ENCODE measurements at places on chromosomes 12 and 14.

DNA sequence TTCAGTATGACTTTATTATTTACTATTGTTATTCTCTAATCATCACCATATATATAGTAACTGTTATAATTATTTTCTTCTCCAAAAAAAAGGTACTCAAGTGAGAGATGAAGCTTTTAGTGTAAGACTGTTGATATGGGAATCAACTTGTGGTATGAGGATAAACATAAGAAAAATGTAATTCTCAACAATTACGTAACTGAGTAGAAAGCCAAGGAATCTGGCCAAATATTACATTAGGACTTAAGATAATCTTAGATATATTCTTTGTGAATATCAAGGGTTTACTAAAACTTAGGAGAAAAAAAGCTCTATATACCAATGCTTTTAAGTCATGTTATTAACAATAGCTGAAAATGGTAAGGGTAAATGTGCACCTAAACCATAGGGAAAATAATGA is 13.3 kb downstream of the SENP1 start:
- DNase-seq: no peak

DNA sequence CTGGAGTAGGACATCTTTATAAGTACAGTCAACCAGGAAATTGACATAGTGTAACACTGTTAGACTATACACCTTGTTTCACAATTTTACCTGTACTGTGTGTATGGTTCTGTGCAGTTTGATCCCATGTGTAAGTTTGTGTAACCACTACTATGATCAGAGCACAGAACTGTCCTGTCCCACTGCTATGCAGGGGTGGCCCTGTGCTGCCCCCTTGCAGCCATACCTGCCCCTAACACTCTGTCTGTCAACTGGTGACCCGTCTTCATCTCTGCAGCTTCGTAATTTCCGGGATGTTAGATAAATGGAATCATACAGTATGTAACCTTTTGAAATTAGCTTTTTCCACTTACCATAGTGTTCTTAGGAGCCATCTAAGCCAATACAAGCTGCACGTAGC is 58.7 kb upstream of the RD3L start:
- DNase-seq: no peak

DNA sequence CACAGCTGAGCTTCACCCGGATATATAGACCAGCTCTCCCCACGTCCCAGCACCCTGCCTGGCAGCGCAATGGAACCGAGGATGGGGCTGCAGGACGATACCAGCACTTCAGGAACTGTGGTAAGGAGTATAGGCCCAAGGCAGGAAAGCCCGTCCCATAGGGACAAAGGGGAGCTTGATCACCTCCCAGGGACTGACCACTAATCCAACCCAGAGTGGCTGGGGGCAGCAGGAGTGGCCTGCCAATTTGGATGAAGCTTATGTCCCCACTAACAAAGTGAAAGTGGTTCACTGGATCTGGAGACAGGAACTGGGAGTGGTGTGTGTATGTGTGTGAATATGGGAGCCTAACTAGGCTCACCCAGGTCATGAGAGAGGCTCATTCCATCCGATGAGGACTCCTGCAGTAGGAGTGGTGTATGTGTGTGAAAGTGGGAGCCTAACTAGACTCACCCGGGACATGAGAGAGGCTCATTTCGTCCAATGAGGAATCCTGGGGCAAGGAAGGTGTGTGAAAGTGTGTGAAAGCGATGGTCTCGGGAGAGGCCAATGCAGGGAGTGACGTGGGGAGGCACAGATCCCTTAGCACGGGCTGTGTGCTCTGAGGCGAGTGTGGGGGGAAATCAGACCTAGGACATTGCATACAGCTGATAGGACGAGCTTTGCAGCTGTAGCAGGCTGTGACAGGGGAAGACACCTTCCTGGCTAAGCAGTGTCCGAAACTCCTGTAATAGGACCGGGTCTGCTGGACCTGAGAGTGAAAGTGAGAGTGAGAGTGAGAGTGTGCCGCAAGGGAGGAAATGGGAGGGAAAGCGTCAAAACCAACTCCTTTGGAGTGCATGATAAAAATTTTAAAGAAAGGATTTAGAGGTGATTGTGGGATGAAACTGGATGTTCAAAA is 25.7 kb downstream of the KLRK1 start:
- no peak for DNase-seq

GRCh38 chr12:64997858-64998257 is 123.2 kb downstream of the WIF1 start:
- no peak for DNase-seq

GRCh38 chr12:115638733-115639647 is 638.5 kb downstream of the MED13L start:
- DNase-seq: no peak

GRCh38 chr12:67881565-67881964 is 107.7 kb upstream of the IFNG-AS1 start:
- no peak for DNase-seq

DNA sequence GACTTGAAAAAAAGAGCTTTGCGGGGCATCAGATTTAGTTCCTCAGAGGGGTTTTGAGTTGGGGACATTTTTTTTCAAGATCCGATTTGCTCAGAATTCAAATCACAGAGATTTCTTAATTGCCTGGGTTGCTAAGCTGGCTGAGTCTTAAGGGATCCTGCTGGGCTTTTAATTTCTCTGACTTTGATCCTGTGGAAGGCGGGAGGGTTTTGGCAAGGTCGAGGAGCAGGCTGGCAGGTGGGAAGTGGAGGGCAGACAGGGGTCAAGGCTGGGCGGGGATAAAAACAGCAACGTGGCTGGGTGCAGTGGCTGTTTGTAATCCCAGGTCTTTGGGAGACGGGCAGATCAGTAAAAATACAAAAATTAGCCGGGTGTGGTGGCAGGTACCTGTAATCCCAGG is 33.5 kb upstream of the CCDC63 start:
- DNase-seq: no peak

DNA sequence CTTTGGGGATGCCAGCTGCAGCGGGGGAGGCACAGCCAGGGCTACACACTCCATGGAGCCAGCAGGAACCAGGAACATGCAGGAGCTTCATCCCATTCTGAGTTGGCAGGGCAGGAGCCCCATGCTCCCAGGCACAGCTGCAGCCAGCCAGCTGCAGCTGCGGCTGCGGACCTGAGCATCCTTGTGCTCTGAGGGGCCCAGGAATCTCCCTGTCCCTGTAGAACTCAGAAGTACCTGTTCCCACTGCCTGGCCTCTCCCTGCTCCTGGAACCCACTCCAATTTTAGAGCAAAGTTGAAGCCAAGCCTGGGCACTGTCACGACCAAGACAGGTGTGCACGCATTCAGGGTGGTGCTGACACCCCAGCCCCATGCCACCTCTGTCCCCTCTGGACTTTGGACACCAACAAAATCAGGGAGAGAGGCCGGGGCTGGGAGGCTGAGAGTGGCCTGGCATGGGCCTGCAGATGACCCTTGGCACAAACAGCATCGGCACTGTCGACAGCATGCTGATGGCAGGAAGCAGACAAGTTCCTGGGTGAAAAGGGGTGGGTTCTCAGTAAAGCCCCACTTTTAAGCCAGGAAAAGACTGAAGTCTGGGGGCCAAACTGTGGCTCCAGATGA is 257.3 kb upstream of the LRFN5 start:
- DNase-seq: no peak

GRCh38 chr12:104219908-104220404 is 4.4 kb downstream of the TXNRD1 start:
- peak; percentile 11 for DNase-seq

DNA sequence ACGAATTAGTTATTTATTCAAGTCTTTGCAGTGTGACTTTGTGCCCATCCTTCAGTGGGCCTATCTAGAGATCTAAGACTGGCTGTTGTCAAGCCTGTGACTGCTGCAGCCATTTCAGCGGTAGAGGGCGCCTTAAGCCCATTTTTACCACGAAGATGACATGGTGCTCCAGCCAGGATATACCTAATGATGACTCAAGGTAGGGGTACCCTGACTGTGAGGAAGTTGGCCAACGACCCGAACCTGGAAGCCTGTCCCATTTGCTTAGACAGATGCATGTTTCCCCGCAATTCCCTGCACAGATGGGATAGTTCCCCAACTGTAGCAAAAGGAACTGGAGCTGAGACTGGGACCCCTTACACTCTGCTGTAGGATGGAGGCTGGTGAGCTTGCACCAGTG is 41.3 kb downstream of the RAB3IP start:
- DNase-seq: no peak

GRCh38 chr12:88435334-88436076 is 144.8 kb downstream of the KITLG start:
- DNase-seq: no peak

- DNase-seq: no peak
These were observed 27.7 kb downstream of the UBR7 start for GRCh38 chr14:93234798-93235197.

DNA sequence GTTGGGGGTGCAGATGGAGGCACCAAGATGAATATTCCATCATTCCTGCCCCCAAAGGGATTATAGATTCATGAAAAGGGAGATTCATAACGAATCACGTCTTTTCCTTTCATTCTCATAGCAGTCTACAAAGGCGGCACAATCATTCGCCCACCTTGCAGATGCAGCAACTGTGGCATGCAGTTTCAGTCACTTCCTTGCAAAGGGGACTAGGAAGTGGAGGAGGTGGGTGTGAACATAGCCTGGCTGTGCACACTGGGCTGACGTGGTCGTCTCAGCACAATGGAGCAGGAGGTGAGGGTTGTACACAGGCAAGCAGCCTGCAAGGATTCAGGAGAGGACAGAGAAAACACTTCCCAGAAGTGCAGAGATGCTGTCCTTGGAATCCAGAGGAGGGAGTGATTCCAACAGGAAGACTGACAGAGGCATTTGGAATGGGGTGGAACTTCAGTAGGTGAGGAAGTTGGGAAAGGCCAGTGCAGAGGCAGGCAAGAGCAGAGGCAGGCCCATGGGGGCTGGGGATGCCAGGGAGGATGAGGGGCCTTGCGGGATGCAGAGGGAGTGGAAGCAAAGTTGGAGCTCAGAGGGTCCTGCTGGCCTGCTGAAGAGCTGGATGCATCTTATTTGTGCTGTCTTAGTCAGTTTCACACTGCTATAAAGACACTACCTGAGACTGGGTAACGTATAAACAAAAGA is 21.9 kb upstream of the PPP2R5C start:
- no peak for DNase-seq

DNA sequence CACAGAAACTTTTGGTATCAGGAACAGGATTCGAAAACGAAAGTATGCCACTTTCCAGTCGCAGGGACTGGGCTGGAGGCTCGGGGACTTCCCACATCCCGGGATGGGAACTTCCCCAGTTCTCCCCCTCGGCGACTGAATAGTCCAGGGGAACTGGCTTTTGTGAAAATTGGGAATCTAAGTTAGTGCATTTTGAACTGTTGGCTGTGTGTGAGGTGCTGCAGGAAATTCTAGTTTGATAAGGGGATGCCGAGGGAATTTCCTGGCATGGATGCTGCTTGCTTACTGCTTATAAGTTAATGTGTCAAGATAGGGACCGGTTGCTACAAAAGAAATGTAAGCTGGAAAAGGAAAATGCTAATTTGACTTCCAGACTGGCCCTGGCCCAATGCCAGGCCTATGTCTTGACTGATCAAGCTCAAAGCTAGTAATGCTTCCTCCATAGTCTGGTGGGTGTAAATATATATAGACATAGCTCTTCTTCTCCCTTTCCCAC is 73.4 kb upstream of the EIF5 start:
- DNase-seq: no peak

GRCh38 chr14:58078471-58078870 is 73.5 kb downstream of the ARMH4 start:
- no peak for DNase-seq

DNA sequence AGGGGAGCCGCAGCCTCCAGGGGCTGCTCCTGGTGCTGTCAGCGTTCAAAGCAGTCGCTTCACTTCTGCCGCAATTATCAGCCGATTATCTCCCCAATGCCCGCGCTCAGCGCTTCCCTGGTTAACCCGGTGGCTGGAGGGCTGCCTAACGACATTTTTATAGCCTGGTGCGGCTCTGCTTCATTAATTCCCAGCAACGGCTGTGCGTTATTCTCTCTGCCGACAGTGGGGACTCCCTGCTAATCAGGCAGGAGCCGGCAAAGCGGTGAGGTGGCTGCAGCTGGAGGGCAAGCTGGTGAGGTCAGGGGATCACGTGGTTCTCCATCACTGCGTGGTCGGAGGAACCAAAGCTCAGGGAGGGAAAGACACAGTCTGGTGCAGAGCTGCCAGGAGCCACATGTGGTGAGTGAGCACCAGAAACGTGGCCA is 62.9 kb downstream of the GLRX5 start:
- no peak for DNase-seq

Data from T-helper 17 cell (primary cell).